ENCODE measurements at places on chromosomes 2 and 18.

GRCh38 chr18:50429207-50429948 is 54.5 kb downstream of the SKA1 start:
- no peak for DNase-seq

DNA sequence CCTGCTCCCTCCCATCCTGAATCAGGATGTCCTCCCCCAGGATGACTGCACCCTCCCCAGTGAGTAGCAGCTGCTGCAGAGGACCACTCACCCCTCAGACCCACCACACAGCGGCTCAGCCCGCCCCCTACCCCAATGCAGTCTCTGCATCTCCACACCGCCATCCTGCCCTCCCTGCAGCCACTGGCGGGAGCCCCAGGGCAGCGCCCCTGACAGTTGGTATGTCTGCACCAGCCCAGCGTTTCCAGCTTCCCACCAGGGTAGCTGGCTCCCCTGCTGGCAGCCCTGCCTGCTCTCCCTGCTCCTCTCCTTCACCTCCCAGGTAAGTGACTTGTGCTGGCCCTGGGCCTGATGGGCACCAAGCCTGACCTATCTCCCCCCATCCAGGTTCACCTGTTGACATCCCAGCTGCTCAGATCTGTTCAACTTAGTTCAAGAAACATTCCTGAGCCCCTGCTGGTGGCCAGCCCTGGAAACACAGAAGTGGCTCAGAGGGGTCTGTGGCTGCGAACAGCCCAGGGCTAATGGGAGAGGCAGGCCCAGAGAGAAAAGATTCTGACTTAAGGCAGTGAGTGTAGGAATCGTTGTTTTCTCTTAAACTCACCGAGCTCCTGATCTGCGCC is 117.7 kb upstream of the RAB6C start:
- no peak for DNase-seq

DNA sequence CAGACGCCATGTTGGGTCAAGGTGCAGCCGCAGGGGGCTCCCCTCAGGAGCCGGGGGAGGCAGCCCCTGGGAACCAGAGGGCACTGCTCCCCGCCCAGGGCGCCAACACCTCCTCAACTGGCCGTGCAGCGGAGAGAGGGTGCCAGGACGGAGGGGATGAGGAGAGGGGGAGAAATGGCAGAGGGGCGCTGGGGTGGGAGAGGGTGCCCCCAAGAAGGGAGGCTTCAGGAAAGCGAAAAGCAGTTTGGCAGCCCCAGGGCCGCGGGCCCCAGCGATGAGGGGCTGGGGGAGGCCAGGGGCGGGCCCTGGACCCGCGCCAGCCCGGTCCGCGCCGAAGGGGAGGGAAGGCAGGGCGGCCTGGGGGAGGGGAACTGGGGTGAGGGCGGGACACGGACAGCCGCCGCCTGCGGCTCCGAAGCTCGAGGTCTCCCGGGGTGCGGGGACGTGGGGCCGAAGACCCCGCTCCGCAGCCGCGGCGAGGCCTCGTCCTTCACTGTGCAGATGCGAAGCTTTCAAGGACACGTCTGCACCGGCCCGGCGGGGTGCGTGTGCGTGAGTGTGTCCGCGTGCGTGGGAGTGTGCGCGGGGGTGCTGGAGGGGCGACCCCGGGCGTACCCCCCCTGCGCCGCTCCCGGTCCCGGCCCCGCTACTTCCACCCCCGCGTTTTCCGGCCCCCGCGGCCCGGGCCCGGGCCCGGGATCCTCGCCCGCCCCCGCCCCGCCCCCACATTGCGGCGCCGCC is 1.4 kb downstream of the DNMT3A start:
- no peak for DNase-seq

GRCh38 chr2:151827564-151828142 is 568 bp downstream of the ARL5A start:
- DNase-seq: no peak

DNA sequence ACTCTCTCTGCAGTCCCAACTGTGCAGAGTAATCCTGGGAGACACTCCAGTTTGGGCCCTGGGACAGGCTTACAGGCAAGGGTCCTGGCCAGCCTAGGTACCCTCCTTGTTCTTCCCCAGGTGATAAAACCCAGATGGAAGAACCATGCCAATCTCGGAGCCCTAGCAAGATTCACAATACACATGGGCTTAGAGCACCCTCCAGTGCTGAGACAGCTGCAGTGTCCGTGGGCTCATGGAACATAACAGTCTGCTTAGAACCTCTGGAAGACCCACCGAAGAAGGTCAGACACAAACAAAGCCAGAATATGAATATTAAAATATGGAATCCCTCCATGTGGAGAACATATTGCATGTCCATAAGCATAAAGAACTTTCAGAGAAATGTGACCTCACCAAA is 568.1 kb downstream of the KCNJ3 start:
- no peak for DNase-seq

GRCh38 chr2:237746302-237747080 is 52.1 kb upstream of the RBM44 start:
- DNase-seq: no peak

DNA sequence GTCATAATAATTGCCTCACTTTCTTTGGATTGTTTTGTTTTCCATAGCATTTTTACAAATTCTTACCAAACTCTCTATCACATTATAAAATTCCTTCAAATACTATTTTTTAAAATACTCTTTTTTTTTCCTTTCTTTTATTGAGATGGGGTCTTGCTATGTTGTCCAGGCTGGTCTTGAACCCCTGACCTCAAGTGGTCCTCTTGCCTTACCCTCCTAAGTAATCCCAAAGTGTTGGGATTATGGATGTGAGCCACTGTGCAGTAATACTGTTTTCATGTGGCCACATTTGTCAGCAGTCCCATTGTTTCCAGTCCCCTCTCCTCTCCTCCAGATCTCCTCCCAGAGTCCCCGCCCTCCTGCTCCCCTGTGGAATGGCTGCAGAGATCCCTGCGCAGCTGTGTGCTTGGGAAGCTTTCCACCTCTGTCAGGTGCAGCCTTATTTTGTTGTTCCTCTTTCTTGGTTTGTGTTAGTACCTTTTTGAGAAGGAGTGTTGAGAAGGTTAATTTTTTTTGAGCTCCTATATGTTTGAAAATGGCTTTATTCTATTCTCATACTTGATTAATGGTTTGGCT is 227.3 kb downstream of the LOXHD1 start:
- no peak for DNase-seq

GRCh38 chr2:8252997-8253694 is 428.7 kb upstream of the ID2 start:
- no peak for DNase-seq

GRCh38 chr2:239949075-239949474 is 76.1 kb downstream of the NDUFA10 start:
- no peak for DNase-seq

GRCh38 chr2:36535099-36535498 is 62.9 kb downstream of the FEZ2 start:
- no peak for DNase-seq

DNA sequence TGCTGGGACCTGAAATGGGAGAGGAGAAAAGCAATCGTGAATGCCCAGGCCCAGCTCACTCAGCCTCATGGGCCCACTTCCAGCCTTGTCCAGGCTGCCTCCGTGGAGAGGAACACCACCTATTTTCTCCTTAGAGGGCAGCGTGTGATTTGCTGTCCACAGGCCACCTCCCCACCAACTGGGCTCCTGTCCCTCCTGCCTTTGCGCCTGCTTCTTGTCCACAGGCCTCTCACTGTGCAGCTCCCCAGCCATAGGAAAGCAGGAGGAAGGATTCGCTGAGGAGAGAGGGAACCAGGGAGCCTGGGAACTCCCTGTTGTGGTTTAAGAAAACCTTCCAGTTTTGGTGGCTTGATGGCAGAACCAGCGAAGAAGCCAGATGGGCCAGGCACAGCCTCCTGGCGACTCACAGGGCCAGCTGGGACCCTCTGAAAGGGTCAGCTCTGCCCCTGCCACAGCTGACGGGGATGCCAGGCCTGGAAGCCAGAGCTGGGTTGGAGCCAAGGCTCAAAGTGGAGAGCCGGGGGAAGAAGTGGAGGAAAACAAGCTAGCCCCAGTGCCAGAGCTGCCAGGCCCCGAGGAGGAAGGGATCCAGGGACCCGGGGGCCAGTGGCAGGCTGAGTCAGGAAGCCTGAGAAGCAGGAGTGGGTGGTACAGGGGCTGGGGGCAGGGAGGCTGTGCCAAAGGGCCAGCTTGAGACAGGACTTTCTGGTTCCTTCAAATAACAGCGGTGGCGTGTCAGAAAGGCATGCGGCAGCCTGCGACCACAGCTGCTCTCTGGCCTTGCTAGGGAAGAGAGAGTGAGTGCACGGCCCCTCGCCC is 9.9 kb downstream of the TMBIM1 start:
- no peak for DNase-seq

GRCh38 chr2:74575320-74575719 is 20.8 kb downstream of the DOK1 start:
- DNase-seq: no peak

DNA sequence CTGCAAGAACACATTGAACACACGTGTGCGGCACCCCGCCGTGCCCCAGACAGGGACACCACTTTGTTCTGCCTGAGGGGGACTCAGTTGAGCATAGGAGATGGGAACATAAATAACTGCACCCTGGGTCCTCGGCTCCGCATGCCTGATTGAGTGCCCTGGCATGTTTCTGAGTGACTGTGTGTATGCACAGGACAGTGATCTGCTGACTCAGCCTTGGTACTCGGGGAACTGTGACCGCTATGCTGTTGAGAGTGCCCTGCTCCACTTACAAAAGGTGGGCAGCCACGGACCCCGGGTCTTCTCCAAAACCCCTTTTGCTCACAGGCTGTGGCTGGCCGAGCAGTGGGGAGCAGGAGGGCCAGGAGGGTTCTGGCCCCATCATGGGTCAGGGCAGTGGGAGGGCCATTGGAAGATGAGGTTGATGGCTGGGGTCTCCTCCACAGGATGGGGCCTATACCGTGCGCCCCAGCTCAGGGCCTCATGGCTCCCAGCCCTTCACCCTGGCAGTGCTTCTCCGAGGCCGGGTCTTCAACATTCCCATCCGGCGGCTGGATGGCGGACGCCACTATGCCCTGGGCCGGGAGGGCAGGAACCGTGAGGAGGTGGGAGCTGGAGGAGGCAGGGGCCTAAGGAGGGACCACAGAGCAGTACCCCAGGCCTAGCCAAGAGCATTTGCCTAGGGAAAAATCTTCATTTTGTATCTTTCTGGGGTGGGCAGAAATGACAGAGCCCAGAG is 16.9 kb downstream of the SH2D6 start:
- no peak for DNase-seq

GRCh38 chr2:176071330-176072291 is 12.2 kb downstream of the EVX2 start:
- no peak for DNase-seq

- DNase-seq: no peak
Measured at GRCh38 chr18:44508474-44508873, 172.2 kb upstream of the SETBP1 start.

All from H4 (cell line).